Panc1 (cell line): ENCODE measurements at places on chromosomes 12 and 14.
A peak's percentile ranks its signal among the peaks of the same experiment; 100 is the strongest.

DNA sequence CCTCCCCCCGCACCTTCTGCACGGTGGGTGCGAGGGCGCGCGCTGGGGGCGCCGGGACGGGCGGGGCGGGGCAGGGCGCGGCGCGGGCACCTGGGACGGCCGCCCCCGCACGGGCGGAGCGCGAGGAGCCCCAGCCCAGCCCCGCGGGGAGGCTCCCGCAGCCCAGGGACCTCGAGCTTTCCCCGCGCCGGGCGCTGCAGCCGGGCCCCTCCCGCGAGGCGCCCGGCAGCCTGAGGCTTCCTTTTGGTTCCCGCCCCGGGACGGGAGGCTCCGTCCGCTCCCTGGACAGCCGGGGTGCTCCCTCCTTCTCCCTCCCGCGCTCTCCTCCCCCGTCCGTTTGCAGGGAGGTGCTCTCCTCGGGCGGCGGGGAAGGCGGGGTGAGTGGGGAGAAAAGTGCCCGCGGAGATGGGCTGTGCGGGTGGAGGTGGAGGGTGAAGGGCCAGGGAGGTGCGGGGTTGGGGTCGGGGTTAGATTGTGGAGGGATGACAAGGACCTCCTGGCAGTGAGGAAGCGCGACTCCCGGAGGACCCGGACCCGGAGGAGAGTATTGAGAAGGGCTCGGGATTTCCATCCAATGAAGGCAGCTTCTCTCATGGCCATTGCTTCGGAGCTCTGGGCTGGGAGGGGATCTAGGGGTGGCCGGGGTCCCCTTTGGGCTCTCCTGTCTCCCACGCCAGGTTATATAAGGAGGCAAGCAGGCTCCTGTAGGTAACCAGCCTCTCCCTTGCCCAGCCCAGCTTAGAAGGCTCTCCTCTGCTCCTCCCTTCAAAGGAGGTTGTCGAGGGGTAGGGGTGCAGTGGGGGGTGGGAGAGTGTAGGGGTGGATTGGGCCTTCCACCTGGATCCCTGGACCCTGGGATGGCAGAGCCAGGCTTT lies 645 bp downstream of the JDP2 start:
- DNase-seq: no peak

GRCh38 chr12:89935850-89936249 lies 227.2 kb upstream of the ATP2B1 start:
- DNase-seq: no peak

GRCh38 chr12:71896205-71896882 lies 42.3 kb upstream of the TPH2 start:
- DNase-seq: no peak

GRCh38 chr14:103480595-103480994 lies 42.0 kb downstream of the CKB start:
- no peak for DNase-seq

DNA sequence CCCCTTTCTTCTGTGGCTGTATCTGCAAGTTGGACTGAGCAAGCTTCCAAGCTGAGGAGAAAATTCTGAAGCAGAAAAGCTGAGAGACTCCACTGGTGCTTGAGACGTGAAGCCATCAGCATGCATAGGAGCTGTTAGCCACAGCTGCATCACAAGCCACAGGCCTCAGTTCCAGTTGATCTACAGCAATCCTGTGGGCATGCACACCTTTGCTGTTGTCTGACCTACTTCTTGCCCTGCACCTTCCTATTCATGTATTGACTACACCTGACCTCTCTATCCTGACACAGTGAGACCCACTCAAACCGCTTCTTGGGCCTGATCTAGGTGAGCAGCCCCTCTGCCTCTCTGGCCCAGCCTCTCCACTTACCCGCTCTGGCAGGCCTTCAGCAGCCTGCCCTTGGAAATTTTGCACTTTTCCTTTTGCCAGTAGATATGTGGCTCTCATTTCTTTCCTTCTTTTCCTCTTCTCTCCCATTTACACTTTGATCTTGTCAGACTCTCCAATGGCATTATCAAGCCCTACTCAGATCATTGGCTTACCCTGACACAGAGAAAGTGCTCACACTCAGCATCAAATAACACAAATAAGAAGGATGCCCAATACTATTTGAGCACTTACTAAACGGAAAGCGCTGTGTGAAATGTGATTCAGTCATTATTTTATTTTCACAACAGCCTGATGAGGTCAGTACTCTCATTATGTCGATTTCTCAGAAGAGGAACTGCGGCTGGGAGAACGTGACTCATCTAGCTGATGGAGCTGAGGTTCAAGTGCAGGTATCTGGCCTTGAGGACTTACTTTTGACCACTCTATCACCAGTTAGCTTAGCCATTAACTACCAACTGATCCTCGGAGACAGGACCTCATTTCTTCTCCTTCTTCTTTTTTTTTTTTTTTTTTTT lies 21.9 kb upstream of the PTGR2 start:
- no peak for DNase-seq

- no peak for DNase-seq
Observed at GRCh38 chr12:125187780-125188741, 122.8 kb downstream of the AACS start.

DNA sequence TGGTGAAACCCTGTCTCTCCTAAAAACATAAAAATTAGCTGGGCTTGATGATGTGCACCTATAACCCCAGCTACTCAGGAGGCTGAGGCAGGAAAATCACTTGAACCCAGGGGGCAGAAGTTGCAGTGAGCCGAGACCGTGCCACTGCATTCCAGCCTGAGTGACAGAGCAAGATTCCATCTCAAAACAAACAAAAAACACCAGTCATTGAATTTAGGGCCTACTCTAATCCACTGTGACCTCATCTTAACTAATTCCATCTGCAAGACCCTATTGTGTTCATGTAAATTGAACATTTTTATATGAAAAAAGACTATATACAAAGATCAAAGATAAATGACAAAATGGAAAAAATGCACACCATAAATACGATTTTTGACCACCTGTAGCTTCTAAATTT lies 17.8 kb downstream of the KCNMB4 start:
- no peak for DNase-seq

DNA sequence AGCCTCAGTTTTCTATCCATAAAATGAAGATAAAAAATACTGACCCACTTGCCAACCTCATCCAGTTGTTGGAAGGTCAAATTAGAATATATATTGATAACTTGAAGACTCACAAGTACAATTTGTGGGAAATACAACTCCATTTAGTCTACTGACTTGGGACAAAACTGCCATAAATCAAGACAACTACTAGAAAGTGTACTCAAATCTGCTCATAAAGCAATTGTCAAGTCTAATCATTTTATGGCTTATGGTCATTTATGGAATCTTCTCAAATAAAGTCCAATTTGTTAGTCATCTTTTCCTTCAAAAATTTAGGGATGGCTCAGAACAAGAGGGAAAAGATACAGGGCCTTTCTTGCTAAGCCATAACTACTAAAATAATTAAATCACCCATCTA lies 7.0 kb downstream of the BTG1 start:
- DNase-seq: no peak

GRCh38 chr12:118237052-118237665 lies 101.2 kb downstream of the PEBP1 start:
- no peak for DNase-seq

DNA sequence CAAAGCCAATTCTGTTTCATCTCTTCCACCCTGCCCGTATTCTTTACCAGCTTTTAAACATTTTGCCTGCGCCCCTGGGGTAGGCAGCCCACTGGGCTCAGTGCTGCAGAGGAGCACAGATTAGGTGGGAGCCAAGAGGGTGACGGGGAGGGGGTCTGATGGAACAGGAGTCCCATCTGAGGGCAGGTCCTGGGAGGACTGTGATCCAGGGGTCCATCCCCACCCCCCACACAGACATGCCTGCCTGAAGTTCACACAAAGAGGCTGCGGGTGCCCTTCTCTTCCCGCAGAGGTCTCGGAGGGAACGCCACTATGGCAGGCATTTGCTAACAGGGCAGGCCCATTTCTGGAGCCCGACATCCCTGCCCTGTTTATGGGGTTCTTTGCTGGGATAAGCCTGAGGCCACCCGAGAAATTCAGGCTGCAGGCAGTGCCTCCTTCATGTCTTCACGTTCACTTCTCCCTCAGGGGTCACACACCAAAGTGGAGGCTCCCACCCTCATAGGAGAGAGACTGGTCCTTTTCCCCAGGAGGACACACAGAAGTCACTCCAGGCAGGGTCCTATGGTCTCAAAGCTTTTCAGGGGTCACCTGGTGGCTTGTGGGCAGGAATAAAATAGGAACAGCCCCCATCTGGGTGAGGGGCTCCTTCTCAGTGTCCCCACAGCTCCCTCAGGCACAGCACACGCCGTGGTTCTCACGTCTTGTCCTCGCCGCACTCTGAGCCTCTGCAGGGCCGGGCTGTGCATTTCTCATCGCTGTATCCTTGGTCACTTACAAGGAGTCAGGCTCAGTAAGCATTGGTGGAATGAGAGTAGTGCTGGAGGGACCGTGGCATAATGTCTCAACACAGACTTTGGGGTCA lies 12.9 kb downstream of the VASH1 start:
- DNase-seq: no peak

- no peak for DNase-seq
Observed at GRCh38 chr12:47551426-47551851, 154.4 kb downstream of the RPAP3 start.

DNA sequence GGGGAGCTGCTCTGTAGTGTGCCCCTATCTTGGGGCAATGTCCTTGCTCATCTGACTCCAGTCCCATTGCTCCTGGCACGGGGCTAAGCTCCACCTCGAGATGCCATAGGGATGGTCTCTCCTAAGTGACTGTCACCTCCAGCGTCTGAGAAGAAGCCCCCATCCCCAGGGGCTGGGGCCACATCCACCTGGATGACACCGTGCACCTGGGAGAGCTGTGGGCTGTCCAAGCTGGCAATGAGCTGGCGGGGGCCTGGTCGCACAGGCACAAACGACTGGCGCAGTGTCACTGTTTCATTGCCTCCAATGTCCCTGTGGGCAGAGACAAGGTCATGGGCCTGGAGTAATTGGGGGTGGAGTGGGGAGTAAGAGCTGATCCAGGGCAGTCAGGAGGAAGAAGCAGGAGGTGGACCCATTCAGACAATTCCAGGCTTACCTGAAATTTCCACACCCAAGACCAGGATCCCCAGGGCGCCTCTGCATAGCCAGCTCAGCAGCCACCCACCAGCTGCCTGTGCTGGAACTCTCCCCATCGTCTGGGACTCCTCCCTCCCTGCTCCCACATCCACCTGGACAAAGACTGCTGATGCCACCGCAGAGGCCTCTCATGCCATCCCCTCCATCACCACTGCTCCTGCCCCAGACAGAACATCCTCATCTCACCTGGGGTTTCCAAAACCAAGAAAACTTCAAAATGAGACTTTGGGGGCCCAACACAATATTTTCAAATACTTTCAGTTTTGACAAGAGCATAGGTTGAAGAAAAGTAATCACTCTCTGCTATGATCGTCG lies 7.0 kb upstream of the TINF2 start:
- DNase-seq: no peak

DNA sequence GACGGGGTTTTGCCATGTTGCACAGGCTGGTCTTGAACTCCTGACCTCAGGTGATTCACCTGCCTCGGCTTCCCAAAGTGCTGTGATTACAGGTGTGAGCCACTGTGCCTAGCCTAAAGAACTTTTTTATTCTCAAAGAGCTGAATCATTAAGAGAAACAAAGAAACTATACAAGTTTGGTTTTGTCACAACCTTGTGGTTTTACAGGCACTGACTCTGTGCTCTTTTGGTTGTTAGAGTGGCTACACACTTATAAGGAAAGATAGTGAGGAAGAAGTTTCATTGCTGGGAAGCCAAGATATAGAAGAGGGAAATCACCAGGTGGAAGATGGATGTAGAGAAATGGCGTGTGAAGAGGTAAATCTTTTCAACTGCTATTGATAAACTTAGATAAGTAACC lies 10.1 kb upstream of the DNAH10 start:
- DNase-seq: no peak

DNA sequence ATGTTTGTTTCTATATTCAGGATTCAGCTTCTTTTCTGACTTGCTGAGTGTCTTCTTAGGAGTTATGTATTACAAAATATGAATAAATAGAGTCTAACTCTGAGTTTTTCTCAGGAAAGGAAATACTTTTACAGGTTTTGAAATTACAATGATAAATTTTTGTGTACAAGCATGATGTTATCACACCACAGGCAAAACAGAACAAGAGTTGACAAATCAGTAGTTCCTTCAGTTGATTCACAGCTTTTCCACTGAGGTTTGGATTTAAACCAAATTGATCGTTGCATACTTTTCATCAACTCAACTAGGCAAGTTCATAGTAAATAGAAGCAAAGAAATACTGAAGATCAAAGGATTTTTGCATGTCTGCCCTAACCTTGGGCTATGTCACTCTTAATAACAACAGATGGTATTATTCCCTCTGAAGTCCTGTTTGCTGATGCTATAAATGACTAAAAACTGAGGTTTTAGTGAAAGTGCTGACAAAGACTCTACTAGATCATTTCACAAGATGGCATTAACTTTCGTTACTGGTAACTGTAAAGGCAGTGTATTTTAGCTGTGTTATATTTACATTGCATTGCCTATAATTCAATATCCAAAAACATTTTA lies 520.2 kb downstream of the FLRT2 start:
- DNase-seq: no peak

- DNase-seq: no peak
Observed at GRCh38 chr12:121676190-121676589, 6.7 kb upstream of the MORN3 start.

GRCh38 chr14:97218691-97219430 lies 421.7 kb downstream of the VRK1 start:
- DNase-seq: no peak

- DNase-seq: no peak
Observed at GRCh38 chr12:93127582-93128331, 198.7 kb upstream of the EEA1 start.

GRCh38 chr14:53411125-53411524 lies 258.0 kb upstream of the DDHD1 start:
- DNase-seq: no peak

GRCh38 chr14:105019861-105020814 lies 745 bp downstream of the CDCA4 start:
- DNase-seq: no peak

GRCh38 chr12:132020292-132020691 lies 70.5 kb downstream of the EP400 start:
- DNase-seq: no peak

DNA sequence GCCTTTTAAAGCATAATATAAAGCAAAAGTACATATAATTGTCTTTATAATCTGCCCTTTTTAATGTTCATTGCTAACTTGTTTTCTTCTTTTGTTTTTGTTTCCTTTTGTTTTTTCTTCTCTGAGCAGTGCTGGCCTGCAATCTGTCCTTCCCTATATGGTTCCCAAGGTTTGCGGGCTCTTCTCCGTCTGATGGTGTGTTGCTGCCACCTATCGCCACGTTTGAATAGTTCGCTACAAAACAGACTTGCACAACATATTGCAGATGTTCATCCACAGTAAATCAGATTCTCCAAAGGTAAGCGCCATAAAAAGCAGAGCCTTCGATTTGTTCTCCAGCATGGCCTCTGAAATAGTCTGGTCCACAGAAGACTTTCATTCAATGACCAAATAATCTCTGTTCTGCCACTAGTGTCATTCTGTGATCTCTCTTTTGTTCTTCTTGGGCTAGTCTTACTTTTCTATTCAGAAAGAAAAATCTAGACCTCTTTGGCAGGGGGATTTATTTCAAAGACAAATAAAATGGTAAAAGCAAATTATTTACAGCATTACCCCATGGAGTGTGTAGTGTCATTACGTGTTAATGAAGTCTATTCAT lies 33.5 kb downstream of the C12orf50 start:
- peak; percentile 54 for DNase-seq
